B cell (primary cell): ENCODE measurements at places on chromosomes 7 and 10.

DNA sequence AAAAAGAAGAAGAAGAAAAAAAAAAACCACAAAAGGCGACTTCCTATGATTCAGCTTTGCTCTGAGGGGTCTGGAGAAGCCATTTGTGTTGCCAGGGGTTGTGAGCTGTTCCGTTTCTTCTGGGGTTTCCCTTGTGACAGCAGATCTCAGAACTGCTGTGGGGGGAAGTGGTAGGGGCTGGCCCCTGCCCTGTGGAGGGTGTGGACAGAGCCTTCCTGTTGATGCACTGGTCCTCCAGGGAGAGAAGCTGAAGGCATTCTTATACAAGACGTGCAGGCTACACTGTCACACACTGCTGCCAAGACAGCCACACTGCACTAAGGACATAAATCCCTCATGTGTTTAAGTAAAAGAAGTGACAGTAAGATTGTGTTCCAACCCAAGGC, 17.3 kb upstream of the CSGALNACT2 start:
- peak; percentile 65 for DNase-seq

DNA sequence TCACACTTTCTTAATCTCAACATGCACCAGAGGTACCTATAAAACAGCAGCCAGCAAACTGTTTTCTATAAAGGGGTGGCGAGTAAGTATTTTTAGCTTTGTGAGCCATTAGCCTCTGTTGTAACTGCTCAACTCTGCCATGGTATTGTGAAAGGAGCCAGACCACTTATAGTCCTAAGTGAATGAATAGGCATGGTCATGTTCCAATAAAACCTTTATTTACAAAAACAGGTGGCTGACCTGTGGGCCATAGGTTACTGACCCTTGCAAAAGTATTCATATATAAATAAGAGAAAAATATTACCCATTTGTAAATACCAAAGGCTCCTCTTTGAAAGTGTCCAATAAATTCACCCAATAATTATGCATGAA, 50.3 kb downstream of the ICA1 start:
- DNase-seq: no peak

- DNase-seq: no peak
Observed at GRCh38 chr7:4154882-4155535, 527.1 kb upstream of the FOXK1 start.

GRCh38 chr10:132229834-132230556, 43.2 kb downstream of the DPYSL4 start:
- no peak for DNase-seq

- DNase-seq: no peak
Observed at GRCh38 chr7:98229991-98230745, 18.9 kb downstream of the BHLHA15 start.

DNA sequence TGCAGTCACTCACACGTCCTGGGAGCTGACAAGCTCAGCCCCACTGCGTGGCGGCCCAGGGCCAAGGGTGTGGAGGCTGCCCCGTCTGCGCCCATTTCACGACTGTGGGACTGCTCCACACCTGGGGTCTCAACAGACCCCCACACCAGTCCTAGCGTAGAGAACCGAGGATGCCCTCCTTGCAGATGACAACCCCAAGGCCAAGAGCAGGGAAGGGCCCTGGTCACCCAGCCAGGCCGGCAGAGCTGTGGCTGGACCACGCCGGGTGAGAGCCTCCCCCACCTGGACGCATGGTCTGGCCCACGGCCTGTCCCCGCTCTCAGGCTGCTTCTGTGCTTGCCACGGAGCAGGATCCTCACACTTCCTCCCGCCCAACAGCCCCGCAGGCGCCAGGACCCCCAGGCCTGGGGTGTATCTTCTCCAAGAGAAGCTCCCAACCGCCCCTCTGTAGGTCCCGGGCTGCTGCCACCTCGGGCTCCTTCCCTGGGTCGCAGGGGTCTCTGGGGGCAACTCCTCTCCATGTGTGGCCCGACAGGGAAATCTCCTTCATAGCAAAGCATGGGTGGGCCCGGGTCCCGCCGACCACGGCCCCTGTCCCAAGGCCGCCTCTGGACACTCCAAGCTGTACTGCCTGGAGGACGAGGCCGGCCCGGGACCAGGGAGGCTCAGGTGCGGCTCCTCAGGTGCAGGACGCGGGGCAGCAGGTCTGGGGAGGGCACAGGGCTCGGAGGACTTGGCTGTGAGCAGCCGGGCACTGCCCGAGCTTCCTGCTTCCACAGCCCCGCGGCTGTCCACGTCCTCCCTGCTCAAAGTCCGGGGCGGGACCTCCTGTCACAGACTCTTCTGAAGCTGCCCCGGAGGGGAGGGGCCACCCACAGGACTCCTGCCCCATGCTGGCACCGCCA, 88.8 kb downstream of the FOXL3 start:
- DNase-seq: no peak

DNA sequence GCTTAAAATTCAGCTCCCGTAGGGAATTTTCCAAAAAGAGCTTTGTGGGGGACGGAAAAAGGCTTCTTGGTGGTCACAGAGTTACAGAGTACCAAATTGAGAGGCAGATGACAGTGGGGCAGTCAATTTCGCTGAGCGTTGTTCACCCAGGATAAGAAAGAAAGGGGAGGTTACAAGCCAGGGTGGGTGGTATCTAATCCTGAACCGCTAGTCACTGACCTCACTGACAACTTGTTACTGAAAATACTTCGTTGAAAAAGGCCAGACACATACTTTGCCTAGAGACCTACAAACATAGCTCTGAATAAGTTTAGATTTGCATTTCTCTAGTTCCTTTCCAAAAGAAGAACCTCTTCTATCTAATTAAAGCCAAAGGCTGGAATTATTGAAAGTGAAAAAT, at the start of gene CTNNA3:
CTNNA3 (minus strand) TSS at position 167 of the 400 bp plus-strand sequence.
- no peak for DNase-seq

- no peak for DNase-seq
Observed at GRCh38 chr10:78745441-78745840, 323.3 kb upstream of the ZMIZ1 start.

DNA sequence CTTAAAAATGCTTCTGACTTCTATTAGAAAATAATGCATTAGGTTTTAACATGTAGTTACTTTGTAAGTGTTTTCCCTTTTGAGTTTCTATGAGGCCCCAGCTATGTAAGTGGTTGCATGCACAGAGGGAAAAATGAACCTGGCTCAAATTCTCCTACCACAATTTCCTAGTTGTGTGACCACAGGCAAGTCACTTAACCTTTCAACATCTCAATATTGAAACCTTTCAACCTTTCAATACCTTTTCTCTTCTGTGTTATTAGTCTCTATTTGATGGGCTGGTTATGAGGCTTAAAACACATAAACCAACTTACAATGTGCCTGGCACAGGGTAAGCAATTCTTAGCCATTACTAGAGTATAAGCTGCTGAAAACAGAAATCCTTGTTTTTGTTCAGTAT, 203.0 kb downstream of the KCND2 start:
- no peak for DNase-seq

GRCh38 chr10:71278691-71279588, 40.1 kb upstream of the SLC29A3 start:
- DNase-seq: no peak

DNA sequence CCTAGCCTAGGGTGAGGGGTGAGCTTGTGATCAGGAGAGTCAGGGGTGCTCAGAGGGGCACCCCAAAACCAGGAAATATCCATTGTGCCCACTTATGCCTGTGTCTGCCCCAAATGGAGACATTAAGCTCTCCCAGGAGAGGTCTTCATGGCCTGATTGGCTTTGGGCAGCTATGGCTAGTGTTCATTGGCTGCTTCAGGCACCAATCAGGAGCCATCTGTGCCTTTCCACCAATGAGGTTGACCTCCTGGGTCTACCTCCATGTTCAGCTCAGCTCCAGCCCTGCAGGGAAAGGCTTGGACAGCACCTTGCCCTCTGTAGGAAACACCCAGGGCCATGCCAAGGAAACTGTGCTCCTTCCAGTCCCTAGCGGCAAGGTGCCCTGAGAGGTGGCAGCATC, 23.9 kb upstream of the HSPB1 start:
- no peak for DNase-seq

DNA sequence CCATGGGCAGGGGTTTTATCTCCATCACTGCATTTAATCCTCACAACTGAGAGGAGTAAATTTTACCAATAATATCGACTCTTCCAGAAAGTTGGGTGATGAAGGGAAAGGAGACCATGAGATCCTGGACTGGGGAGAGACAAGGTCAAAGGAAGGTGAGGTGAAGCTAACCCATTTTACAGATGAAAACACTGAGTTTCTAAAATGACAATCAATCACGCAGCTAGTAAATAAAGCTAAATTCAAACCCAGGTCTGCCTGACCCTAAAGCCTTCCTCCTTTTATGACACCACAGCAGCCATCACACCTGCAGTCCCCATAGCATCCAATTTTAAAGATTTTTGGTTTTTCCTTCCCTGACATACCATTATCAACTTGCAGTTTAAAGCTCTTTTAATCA, 64.0 kb upstream of the SLF2 start:
- no peak for DNase-seq
